ENCODE measurements at places on chromosomes 5 and 9. TPM values are rescaled to one million over a fixed set of nuclear protein-coding genes. Genes with fewer than 3 reads are reported as not detected.

- no peak for DNase-seq
Observed at GRCh38 chr5:23655674-23656073, 148.3 kb downstream of the PRDM9 start.

GRCh38 chr9:20376731-20377375, 245.4 kb downstream of the MLLT3 start:
- DNase-seq, result no peak

DNA sequence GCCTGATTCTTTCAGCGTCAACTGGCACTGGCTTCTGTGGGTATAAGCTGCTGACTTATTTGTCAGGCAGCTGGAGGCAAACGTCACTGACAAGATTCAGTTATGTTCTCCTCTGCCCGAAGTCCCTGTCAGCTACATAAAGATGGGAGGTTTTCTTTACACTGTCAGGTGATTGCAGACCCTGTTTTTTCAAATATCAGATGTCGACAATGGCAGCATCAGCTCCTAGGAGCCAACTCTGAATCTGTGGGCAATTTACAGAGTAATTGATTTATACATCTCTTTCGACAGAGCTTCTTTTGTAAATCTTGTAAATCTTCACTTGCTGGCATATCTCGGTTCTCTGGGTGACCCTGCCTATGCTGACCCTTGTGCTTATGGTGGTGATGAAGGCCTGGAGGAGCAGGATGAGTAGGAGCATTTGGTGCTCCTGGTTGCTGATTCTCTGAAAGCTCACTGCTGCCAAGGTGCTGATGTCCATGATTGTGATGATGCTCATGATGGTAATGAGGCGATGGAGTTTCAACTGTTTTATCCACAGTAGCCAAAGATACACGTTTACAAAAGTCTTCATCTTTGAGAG, 10.9 kb downstream of the SELENOP start:
- no peak for DNase-seq

CXCL14 gene
- 1.7 TPM for total RNA-seq

- DNase-seq, result no peak
Observed at GRCh38 chr5:73821003-73821402, 195.0 kb downstream of the ARHGEF28 start.

GRCh38 chr5:177432143-177432838, 5.8 kb downstream of the GRK6 start:
- DNase-seq, result peak; percentile 63

- no peak for DNase-seq
Observed at GRCh38 chr5:1919750-1920149, 37.0 kb upstream of the IRX4 start.

DNA sequence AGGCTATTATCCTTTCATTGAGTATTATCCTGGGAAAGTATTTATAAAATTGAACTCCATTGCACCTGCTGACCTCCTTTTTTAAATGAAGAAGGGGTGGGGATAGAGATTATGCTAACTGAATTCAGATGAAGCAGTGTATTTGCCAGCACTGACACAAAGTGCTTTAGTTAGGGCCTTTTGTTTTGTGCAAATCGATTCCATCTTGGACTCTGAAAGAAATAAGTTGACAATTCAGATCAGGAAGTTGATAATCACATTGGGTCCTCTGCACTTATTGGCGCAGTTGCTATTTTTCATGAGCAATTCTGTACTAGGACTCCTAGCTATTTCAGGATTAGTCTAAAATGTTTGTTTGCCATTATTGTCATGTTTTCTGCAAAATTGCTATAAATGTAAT, 101.6 kb upstream of the FSD1L start:
- DNase-seq, result no peak

C5orf58 gene
- total RNA-seq, result not detected

All from heart left ventricle (tissue), 16 donors.